ENCODE measurements at places on chromosomes 5 and 9.

GRCh38 chr5:150621301-150621700, 19.2 kb upstream of the SYNPO start:
- no peak for DNase-seq

DNA sequence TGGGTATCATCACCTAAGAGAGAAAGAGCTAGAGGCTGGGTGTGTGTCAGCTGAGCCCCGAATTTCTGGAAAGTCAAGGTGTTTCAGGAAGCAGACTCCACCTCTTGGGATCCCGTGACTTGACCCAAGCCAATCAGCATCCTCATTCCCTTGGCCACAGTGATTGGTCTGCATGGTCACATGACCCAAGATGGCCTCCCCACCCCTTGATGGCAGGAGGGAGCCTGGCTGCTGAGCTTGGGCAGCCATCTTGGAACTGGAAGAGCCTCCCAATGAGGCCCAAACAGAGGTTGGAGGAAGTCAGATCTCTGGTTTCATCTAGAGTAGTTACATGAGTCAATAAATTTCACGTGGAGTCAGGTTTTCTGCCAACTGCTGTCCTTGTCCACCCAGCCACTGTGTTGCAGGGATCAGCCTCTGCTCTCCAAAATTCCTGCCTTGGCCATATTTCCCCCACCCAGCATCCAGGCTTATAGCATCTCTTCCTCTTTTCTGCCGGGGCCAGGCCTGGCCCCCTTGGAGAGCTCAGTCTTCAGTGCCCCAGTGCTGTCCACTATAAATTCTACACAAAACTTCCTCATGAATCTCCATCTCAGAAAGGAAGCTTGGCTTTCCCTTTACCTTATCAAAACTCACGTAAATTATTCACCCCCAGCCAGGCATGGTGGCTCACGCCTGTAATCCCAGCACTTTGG, 17.2 kb upstream of the SUSD3 start:
- no peak for DNase-seq

- DNase-seq = no peak
Observed at GRCh38 chr5:170139786-170140335, 34.2 kb downstream of the FOXI1 start.

GRCh38 chr9:113559834-113560800, 96.6 kb downstream of the RGS3 start:
- DNase-seq = peak; percentile 18
